ENCODE measurements at places on chromosomes 3 and 15.

DNA sequence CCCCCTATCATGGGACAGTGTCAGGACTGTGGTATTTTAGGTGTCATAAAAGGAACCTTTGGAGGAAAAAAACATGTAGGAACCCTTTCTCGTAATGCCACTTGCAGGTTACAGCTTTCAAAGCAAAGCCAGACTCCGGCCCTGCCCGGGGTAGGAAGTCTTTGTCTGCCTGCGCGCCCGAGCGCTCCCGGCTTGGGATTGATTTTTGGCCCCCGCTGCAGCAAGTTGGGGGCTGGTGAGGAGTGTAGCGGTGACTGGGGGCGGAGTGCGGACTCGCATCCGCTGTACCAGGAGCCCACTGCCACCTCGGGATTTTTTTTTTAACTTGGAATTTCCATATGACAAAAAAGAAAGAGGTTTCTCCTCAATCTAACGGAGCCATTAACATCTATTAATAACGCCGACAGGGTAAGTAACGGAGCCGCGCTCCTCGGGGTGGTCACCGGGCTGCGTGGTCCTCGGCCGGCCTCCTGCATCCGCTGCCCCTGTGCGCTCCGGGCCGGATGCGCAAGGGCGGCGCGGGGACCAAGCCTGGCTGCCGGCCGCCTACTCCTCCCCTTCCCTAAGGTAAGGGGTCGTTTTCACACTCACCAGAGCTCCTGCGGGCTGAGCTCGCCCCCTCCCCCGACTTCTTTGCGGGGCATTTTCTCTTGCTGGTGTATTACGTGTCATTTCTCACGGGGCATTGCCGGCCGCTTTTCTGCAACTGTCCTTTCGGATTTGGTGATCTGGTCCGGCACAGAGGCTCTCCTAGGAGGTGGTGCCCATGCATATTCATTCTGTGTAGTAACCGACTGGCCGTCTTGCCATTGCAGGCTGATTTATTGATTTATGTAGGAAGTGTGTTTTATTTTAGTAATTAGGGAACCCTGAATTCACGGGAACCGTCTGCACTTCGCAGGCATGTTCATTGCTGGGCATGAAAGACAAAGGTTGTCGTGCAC, 219.8 kb upstream of the TOPAZ1 start:
- DNase-seq: no peak

DNA sequence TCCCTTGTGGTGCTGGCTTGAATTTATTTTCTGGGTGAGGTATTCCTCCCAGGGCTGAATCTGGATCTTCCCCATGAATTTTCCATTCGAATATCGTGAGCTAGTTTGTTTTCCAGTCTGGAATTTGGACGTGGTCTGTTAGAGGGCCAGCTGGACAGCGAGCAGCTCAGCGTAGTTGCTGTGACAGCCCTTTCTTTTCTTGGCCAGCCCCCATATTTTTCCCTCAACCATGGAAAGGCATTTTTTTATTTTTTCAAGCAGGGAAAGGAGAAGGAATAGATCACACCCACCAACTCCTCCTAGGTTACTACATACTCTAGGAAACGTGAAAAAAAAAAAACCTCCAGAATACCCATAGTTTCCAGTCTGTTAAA, 152.0 kb downstream of the KLHL25 start:
- DNase-seq: no peak

GRCh38 chr3:128366136-128366535, 100.6 kb downstream of the DNAJB8 start:
- DNase-seq: no peak

GRCh38 chr3:54232618-54233017, 110.3 kb downstream of the CACNA2D3 start:
- no peak for DNase-seq

GRCh38 chr3:172128858-172129257, 89.5 kb downstream of the FNDC3B start:
- DNase-seq: no peak

DNA sequence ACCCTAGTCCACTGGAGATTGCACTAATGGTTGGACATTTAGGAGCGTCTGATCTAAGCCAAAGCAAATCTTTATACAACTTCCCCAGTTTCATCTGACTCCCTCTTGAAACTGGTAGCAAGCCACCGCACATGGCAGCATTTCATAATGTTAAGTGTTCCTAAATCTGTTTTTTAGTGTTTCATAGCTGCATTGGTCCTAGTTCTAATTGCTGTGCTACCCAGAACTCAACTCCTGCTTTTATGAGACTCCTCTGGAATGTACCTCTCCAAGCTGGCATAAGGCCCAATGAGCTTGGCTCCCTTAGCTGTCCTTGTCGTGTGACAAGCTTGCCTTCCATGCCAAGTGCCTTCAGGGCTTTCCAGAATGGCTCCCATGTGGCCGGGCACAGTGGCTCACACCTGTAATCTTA, 65.3 kb upstream of the FLNB start:
- DNase-seq: no peak

- DNase-seq: no peak
These were observed 127.4 kb upstream of the ABHD17C start for GRCh38 chr15:80567721-80568157.

GRCh38 chr15:85556618-85556895, 176.2 kb downstream of the AKAP13 start:
- DNase-seq: no peak

DNA sequence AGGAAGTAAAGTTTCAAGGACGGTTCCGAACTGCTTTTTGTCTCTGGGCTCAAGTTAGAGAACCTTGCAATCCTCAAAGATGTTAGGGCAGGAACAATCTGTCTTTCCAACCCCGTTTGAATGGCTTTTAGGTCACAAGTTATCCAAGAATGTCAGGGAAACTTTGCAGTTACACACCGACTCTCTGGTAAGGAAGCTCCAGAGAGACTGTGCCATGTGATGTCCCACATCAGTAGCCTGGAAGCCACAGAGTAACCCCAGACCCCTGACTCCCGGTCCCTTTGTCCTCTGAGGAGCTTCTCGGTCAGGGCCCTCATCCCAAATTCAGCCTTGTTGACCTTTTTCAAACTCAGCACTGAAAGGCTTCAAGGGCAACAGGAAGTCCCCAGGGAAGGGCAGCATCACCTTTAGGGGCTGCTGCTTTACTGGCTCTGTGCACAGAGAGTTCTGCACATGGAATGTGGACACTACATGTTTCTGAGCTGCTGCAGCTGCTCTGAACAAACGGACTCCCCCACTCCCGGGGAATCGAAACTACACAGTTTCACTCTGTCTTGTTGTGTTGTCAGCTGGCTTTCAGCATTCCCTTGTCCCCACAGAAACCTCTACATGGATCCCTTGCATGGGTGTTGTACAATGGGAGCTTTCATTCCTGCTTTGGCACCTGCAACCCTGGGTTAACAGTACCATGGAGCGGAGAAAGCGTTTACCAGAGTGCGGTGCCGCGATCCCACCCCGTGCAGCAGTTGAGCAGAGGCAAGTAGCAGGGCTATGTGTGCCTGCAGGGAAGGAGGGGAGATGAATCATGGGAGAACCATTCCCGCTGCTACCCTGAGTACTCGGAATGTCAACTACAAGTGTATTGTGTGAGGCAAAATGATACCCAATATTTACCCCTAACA, 408.2 kb upstream of the THBS1 start:
- no peak for DNase-seq

DNA sequence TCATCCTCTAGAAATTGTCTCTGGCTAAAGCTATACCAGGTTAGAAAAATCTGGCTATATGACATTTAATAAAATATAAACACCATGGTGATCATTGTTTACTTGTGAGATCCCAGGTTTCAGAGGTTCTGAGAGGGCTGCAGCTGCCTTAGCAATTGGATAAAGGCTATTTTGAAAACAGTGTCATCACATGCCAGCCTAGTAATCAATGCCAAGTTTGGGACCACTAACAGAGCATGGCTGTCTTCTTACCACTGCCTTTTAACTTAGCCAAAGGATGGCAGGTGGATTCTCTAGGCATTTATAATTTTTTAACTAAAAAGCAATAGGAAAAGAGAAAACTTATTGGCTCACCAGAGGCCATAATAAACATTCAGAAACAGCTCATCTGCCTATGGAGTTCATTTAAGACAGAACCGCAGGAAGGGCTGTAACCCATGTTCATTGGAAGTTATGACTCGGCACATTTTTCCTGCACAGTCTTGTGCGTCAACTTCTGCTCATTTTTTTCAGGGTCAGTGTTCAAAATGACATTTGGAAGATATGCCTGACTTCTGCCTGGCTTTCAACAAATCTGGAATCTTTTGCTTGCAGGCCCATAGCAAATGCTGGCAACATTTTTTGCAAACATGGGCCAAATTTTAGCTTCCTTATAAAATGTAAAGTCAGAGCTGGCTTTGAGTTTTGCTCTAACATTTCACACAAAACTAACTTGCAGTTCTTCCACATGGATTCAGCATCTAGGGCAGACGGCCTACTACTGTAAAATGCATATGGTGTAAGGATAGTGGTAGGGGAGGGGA, 476.0 kb upstream of the TBL1XR1 start:
- no peak for DNase-seq

- no peak for DNase-seq
These were observed 7.3 kb upstream of the MAPK6 start for GRCh38 chr15:52011711-52012144.

GRCh38 chr3:9883706-9884554, 3.9 kb upstream of the CIDEC start:
- no peak for DNase-seq

GRCh38 chr3:189630767-189631372, 319 bp upstream of the TP63 start:
- no peak for DNase-seq

GRCh38 chr15:48646331-48646730, 822 bp upstream of the FBN1 start:
- DNase-seq: no peak

GRCh38 chr15:27457766-27458165, 486.8 kb downstream of the GABRG3 start:
- DNase-seq: no peak

DNA sequence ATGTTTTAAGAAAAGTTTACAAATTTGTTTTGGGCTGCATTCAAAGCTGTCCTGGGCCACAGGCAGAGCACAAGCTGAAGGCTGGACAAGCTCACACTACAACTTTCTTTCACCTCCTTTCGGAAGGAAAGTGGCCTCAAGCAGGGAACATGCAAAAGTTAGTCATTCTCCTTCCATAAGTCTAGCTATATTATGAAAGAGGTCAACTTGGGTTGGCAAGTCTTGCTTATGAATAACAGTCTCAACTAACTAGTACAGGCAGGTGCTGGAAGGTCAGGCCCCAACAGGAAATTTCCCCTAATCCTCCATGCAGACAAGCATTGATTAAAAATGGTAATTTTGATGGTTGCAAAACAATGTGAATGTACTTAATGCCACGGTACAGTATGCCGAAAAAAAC, 69.4 kb downstream of the OSBPL10 start:
- no peak for DNase-seq

- no peak for DNase-seq
These were observed 1.1 kb downstream of the CCR2 start for GRCh38 chr3:46354984-46355383.

DNA sequence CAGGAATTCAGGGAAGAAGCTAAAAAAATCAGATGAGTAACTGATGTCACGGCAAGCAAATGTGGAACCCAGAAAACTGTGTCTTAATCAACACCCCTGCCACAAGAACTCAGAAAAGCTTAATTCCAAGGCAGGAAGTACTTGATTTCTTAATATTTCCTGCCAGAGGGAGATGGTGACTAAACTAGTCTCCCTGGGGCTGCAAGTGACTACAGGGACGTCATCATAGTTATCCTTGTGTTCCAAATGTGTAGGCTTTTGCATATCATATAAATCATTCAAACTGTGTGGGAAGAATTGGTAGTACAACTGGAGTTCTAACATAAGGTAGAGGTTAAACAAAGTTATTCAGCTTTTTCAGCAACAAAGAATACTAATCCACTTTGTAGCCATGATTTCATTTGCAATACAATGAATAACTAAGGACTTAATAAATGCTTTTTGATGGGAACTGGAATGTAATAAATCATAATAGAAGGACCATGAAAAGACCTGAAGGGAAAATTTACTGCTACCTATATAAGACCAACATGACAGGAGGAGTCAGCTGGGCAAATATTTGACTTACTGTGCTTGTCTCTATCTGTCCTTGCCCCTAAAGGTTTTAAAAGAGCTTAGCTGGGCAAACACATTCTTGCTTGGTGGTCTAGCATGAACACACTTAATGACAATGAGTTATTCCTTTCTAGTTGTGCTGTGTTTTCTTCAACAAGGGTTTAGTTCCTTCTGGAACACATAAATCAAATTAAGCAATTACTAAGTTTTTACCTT, 76.0 kb upstream of the NECTIN3 start:
- no peak for DNase-seq

GRCh38 chr3:58577269-58577821, at the start of gene FAM107A:
Gene FAM107A, minus strand, starts transcription at chr3:58577391. Its CDS starts 7,531 bp downstream, at chr3:58569860.
- DNase-seq: no peak

DNA sequence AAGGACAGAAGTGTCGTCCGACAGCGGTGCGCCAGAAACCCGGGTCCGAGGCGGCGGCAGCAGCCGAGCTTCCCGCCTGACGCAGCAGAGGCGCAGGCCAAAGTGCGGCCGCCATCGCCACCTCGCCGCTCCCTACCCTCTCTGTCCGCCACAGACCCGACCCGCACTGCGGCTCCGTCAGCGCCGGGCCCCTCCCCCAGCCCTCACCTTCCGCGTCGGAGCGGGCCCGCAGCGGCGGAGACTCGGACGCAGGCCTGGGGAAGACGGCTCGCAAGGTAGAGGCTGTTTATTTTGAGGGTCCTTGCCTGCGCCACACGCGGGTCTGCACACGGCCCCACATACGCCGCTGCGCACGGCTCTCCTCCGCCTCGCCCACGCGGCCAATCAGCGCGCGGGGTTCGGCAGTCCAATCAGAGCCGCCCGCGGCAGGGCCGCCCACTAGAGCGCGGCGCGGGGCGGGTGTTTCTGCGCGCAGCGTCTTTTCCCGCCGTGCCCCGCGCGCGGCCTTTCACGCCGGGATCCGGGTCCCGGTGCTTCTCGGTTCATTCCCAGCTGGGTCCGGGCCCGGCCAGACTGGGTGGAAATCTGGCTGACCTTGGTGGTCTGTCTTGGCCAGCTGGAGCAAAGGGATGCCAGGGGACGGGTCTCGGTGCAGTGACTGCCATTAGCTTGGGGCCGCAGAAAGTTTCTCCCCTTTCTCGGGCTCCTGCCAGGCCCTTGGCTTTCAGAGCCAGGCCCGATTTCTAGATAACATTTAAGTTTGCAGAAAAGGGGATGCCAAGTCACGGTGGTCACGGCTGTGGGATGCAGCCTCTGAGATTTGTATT, at the start of gene CNBP:
TSS of gene CNBP (minus strand) at position 328 of the 827 bp plus-strand sequence. CDS start 12,139 bp downstream, outside the sequence.
- DNase-seq: peak; percentile 85

GRCh38 chr3:39383881-39384664, 903 bp downstream of the SLC25A38 start:
- DNase-seq: peak; percentile 92

DNA sequence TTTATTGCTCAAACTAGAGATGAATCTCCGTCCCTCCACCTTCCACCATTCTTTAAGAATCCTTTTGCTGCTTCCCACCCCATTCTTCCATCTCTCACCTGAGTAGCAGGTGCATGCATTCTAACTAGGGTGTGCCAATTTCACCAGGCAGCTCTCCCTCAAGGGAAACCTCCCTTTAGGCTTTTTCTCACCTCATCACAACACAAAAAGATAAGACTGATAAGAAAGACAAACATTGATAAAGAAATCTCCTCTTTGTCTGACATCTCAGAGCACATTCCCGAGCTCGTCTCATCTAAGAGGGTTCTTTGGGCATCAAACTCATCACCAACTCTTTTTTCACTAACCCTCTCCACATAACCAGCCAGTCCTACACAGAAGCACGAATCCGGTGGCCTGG, 23.0 kb downstream of the MB21D2 start:
- no peak for DNase-seq

GRCh38 chr3:195865752-195866151, 42.6 kb downstream of the TNK2 start:
- no peak for DNase-seq
